ENCODE measurements at places on chromosomes 12 and 14. TPM values are rescaled to one million over a fixed set of nuclear protein-coding genes. Genes with fewer than 3 reads are reported as not detected.

The MIP gene
- not detected for total RNA-seq

The TMTC1 gene
- 4.5 TPM for total RNA-seq

The TSPAN19 gene
- total RNA-seq, result not detected

The ZFYVE1 gene
- 11.3 TPM for total RNA-seq

The KRT3 gene
- 0.13 TPM for total RNA-seq

The JPH4 gene
- total RNA-seq, result not detected

The GLI1 gene
- total RNA-seq, result 0.26 TPM

The CCDC177 gene
- total RNA-seq, result not detected

The POU6F1 gene
- 0.26 TPM for total RNA-seq

The GXYLT1 gene
- 9.2 TPM for total RNA-seq

The ZNF641 gene
- total RNA-seq, result 9.0 TPM

The BAZ1A gene
- 34.6 TPM for total RNA-seq

The PRB2 gene
- not detected for total RNA-seq

The SLC10A1 gene
- not detected for total RNA-seq

The BCL2L14 gene
- under 0.01 TPM for total RNA-seq

The CD69 gene
- total RNA-seq, result not detected

The GPR137C gene
- total RNA-seq, result 0.26 TPM

The REP15 gene
- 0.53 TPM for total RNA-seq

The RERG gene
- total RNA-seq, result 0.53 TPM

The TPH2 gene
- total RNA-seq, result not detected

The GLIPR1L1 gene
- total RNA-seq, result not detected

The LTBR gene
- 60.6 TPM for total RNA-seq

The COPS7A gene
- total RNA-seq, result 63.7 TPM

The RNU4-1 gene
- 564 TPM for total RNA-seq

The IFI27 gene
- total RNA-seq, result 20.5 TPM

The KRT71 gene
- not detected for total RNA-seq

The CISTR gene
- not detected for total RNA-seq

The CLEC2D gene
- total RNA-seq, result 1.9 TPM

The ARL6IP4 gene
- 158 TPM for total RNA-seq

The FOXA1 gene
- 5.3 TPM for total RNA-seq

The VDR gene
- total RNA-seq, result 3.4 TPM

The SLC25A21 gene
- 0.64 TPM for total RNA-seq

The PPP1R1A gene
- not detected for total RNA-seq

The AMDHD1 gene
- total RNA-seq, result not detected

The TAS2R20 gene
- 2.0 TPM for total RNA-seq

The COX8C gene
- total RNA-seq, result not detected

The KRT73 gene
- not detected for total RNA-seq

The CLEC4C gene
- not detected for total RNA-seq

The ATG101 gene
- total RNA-seq, result 153 TPM

The TAS2R46 gene
- 0.90 TPM for total RNA-seq

The TOMM20L gene
- not detected for total RNA-seq

The MFAP5 gene
- 6.6 TPM for total RNA-seq

The SSTR1 gene
- not detected for total RNA-seq

The ACSS3 gene
- 0.26 TPM for total RNA-seq

The AQP6 gene
- total RNA-seq, result not detected

The HVCN1 gene
- 0.53 TPM for total RNA-seq

The ADCY6 gene
- 13.4 TPM for total RNA-seq

The RD3L gene
- not detected for total RNA-seq

The AP1G2 gene
- 44.4 TPM for total RNA-seq

The TAS2R43 gene
- total RNA-seq, result 0.79 TPM

The ARMH4 gene
- total RNA-seq, result under 0.01 TPM

The RTN1 gene
- total RNA-seq, result not detected

The TMEM132C gene
- total RNA-seq, result not detected

The TAS2R19 gene
- 3.9 TPM for total RNA-seq

The ADGRD1 gene
- not detected for total RNA-seq

The ABCB9 gene
- 2.3 TPM for total RNA-seq

The SLC5A8 gene
- not detected for total RNA-seq

Measured in bronchial epithelial cell (primary cell).